ENCODE measurements at places on chromosomes 12 and 14.

DNA sequence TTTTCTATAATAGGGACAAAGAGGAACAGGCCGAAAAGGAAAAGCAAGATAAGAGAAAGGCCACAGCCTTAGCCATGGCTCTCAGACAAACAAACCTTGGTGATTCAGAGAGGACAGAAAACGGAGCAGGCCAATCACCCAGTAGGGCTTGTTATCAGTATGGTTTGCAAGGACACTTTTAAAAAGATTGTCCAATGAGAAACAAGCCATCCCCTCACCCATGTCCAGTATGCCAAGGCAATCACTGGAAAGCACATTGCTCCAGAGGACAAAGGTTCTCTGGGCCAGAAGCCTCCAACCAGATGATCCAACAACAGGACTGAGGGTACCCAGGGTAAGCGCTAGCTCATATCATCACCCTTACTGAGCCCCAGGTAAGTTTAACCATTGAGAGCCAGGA lies 243.8 kb upstream of the BTG1 start:
- DNase-seq: no peak

DNA sequence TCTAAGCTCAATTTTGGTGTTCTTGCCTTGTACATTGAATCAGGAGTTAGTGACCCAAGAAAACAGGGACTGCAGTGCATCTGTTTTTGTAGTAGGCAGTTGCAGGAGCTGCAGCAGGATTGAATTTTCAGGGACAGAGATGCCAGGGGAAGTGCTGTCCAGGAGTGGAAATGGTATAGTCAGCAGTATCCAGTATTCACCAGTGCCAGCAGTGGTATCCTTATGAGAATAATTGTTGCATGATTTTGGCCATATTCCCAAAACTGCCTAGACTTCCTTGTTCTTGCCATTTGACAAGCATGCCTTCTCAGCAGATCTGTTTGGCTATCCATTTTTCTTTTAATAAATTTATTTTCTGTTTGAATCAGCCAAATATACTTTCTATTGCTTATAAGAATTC lies 18.6 kb upstream of the ABCD2 start:
- DNase-seq: no peak

- DNase-seq: no peak
Observed at GRCh38 chr14:40368314-40368713, 936.1 kb upstream of the FBXO33 start.

DNA sequence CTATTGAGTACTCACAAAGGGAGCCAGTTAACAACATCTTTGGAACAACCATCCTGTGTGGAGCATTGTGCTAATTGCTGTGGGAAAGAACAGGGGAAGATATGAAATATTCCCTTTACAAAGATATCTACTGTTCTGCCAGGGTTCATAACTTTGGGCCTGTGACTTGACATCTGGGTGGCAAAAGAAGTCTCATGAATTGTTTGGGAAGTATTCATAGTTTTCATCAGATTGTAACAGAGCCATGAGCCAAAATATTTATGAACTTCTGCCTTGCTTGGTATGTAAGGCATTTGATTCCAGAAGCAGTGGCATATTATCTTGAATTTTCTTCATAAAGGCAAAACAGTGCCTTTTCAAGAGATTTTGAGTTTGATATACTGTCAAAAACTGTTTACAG lies 816.2 kb downstream of the DIO2 start:
- peak; percentile 34 for DNase-seq

GRCh38 chr12:116040402-116040801 lies 237.1 kb downstream of the MED13L start:
- no peak for DNase-seq

DNA sequence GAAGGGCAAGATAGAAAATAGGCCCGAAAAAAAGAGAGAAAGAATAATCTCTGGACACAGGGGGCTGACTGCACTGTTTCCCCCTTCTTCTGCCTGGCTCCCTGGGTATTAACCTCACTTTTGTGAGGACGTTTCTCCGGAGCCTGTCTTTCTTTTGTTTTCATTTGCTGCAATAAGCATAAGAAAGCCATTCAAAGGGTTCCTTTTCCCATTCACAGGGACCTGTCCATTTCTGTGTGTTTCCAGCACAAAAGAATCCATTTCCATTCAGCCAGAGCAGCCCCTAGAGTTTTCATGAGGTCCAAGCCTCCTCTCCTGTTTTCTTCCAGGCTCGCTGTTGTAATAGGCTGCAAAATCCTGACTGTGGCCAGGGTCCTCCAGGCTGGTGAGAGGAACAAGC lies 16.8 kb downstream of the PLXNC1 start:
- no peak for DNase-seq

DNA sequence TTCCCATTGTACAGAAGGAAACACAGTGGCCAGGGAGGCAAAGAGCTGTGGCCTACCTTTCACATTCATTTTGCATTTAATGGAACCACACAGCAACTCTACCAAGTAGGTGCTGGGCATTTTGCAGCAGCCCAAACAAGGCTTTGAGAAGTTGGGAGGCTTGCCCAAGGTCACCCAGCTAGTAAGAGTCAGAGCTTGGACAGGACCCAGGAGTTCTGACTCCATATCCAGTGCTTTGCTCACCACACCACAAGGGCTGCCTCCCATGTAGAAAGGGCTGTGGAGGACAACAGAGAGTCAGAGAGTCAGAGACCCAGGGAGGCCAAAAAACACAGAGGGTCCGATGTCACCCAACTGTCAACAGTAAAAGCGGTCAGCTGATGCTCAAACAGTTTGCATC lies 400.2 kb downstream of the BCL11B start:
- DNase-seq: no peak

DNA sequence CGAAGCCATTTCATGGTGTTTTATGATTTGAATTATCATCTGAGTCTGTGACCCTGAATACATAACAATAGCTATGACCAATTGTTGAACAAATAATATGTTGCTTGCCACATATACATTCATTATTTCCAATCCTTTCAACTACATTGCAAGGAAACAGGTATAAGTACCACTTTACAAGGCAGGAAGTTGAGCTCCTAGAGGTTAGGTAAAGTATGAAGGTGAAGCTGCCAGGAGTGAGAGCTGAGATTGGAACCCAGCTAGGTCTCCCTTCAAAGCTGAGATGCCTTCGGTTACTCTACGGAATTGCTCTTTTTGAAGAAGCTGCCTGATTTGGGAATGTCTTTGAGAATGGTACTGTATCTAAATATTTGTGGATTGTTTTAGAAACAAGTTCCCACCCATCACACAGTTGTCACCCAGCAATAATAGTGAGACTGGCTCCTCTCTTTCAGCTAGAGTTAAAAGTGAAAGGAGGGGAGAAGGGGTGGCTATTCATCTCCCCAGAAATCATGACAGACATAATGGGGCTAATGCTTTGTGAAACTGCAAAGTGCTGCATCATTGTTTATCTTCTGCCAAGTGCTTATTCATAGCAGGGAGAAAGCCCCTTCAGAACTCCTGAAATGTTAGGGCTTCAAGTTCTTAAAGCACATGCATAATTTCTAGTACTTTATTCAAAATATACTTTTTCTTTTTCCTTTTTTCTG lies 75.9 kb upstream of the AMIGO2 start:
- DNase-seq: peak; percentile 43

GRCh38 chr12:106747973-106748436 lies 26.5 kb upstream of the RIC8B start:
- no peak for DNase-seq

GRCh38 chr12:124567673-124568373 lies 411 bp upstream of the NCOR2 start:
- DNase-seq: peak; percentile 74

- no peak for DNase-seq
Observed at GRCh38 chr14:75070383-75070782, 942 bp downstream of the ZC2HC1C start.

- DNase-seq: peak; percentile 13
Observed at GRCh38 chr12:23950210-23950774, 822 bp upstream of the SOX5 start.

DNA sequence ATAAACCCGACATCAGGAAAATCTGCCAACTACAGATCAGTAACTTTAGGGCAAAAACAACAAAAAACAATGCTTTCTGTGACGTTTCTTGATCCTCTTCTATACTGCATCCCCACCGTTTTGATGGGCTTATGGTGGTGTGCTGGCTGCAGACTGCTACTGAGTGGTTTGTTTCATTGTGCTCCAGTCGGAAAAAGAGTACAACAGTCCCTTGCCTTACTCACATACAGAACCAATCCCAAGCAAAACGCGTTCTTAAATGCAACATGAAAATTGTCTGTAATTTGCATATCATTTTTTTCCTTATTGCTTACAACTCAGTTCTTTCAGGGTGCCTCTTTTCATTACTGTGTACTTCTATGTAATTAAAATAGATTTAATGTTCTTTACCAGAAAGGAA lies 2.3 kb downstream of the ETV6 start:
- no peak for DNase-seq

DNA sequence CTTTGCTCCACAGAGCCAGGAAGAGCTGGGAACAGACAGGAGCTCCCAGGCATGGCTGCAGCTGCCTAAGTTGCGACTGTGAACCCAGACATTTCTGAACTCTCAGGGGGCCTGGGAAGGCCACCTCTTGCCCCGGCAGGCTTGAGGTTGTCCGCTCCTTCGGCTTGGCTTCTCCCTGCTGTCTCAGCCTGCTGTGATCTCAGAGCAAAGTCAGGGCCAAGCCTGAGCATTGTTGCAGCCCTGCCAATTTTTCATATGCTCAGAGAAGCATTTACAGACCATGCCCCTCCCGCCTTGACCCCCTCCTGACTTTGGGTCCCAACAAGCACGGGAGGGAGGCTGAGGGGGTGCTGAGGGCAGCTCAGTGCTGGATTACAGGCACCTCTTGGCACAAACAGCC lies 1439.1 kb upstream of the FLRT2 start:
- DNase-seq: no peak

- no peak for DNase-seq
Observed at GRCh38 chr14:84262932-84263331, 1267.0 kb upstream of the FLRT2 start.

GRCh38 chr12:52656616-52657015 lies 4.6 kb upstream of the KRT2 start:
- no peak for DNase-seq

- DNase-seq: no peak
Observed at GRCh38 chr12:25242981-25243679, 7.6 kb downstream of the KRAS start.

DNA sequence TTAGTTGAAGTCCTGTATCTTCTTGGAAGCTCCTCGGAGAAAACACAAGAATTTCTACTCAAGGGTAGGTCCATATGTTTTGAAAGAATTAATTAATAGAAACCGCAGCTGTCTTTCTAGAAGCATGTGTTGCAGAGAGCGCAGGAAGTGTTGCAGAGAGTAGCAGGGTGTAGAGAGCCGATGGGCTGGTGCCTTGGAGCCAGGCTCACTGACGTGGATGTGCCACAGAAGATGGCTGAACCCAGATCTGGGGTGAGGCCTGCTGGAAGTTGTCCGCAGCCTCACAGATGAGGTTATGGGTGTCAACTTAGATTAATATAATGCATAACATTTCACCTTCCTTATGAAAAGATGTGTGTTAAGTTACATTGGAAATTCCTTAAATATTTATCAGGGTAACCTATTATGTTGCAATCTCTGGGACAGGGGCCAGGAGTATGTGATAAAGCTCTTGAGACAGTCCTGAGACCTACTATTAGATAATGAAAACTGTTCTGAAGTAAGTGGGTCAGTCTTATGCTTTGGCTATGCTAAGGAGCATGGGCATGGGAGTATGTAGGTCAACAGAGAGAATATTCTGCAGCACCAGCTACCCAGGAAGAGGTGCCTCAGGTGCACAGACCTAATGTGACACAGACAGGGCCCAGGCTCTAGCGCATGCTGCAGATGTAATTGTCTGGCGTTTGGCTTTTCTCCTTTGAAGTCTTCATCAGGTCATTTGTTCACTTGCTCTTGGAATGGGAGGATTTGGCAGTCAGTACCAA lies 973.3 kb downstream of the BCL11B start:
- DNase-seq: no peak

GRCh38 chr12:95959107-95959506 lies 16.0 kb downstream of the AMDHD1 start:
- no peak for DNase-seq

GRCh38 chr14:31568161-31568560 lies 7.0 kb downstream of the NUBPL start:
- no peak for DNase-seq

DNA sequence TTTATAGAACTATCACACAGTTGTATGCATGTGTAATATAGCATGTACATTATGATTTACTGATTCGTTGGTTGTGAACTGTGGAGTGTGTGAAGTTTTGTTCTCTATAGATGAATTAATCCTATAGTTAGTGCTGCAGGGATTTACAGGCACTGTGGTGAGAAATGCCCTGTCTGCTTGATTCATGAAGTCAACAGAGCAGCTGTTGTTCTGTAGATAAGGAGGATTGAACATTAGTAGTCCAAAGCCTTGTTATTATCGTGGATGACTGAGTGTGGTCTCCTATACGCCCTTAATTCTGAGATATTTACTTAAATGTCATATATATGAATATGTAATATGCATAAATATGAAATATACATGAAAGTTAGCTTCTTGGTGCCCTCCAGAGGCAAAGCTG lies 98.3 kb downstream of the DNAH10 start:
- DNase-seq: no peak

DNA sequence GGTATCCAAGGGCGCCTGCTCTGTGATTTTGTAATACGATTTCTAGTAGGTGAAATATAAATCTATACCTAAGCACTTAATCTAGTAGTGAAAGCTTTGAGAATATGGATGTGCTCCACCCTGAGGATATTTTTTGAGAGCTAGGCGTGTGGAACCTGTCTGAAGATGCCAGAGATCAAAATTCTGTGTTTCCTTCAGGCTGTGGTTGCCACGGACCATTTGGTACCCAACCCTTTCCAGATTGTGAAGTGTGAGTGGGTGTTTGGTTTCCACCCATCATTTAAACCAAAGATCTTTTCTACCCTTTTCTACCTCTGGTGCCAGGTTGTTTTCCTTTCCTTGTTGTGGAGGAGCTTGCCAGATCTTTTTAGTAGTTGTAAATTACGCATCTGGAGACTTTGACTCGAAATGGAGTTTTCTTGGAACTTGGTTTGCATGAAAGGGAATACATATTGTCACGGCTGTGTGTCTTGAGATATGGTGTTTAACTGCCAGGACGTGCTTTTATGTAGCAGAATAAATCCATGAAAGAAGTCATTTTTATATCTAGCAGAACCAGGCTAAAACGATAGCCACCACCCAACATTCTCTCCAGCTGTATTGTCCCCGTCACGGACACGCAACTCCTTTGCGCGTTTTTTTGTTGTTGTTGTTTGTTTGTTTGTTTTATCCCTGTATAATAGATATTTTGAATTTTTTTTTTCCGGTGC lies 2.2 kb downstream of the LRFN5 start:
- DNase-seq: no peak

GRCh38 chr12:4909734-4910501 lies at the start of gene KCNA1:
KCNA1 (plus strand) TSS chr12:4909905; CDS start chr12:4911379, 1,474 bp downstream.
- DNase-seq: no peak

DNA sequence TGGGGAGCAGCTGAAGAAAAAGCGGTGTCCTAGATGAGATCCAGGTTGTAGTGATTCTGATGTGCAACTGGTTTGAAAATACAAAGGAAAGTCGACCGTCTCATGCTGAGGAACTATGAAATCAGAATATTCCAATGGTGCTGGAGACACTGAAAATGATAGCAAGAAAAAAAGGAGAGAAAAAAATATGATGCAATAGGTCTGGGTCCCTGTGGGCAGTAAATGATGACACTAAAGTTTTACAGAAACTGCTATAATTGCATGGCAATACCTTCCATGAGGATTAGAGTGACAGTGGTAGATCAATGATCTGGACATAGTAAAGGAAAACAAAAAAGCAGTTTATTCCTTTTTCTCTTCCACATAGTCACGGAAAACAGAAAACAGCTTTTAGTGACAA lies 2.3 kb downstream of the PYM1 start:
- no peak for DNase-seq

GRCh38 chr12:64452559-64453329 lies 824 bp downstream of the TBK1 start:
- peak; percentile 73 for DNase-seq

GRCh38 chr12:57491393-57492280 lies 3.8 kb downstream of the MARS1 start:
- no peak for DNase-seq
